Thymus (tissue), 14 donors: ENCODE measurements at places on chromosomes 1 and 21. TPM values are rescaled to one million over a fixed set of nuclear protein-coding genes. Genes with fewer than 3 reads are reported as not detected.

GRCh38 chr1:220347654-220348175, 75.5 kb upstream of the RAB3GAP2 start:
- no peaks in the 10 kb centered on the region for H3K27me3 ChIP-seq
- H3K36me3 ChIP-seq = no peaks in the 10 kb centered on the region
- H3K27ac ChIP-seq = no peak overlapping the region
- DNase-seq = no peak
- no peaks in the 10 kb centered on the region for H3K4me1 ChIP-seq
- no peak overlapping the region for H3K4me3 ChIP-seq

- DNase-seq = no peak
- no peak overlapping the region for H3K4me3 ChIP-seq
- H3K4me1 ChIP-seq = no peaks in the 10 kb centered on the region
- H3K36me3 ChIP-seq = no peaks in the 10 kb centered on the region
- no peak overlapping the region for H3K27ac ChIP-seq
Observed at GRCh38 chr1:70966018-70966638, 81.5 kb downstream of the PTGER3 start.

DNA sequence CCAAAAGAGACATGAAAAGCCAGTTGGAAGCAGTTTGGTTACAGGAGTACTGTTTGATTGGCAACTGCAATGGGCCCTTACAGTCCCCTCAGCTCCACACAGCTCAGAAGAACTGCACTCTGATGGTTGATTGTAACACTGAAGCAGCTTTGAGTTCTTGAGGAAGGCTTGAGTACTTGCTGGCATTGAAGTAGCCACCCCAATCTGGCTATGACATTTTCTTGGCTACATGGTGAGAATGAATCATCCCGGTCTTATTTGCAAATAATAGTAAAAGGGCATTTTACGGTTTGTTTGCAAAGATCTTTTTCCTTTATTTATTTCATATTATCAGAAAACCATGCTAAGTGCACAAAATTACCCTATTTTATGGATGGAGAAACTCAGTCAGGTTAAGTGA, 159.7 kb upstream of the BEND5 start:
- H3K27me3 ChIP-seq = no peaks in the 10 kb centered on the region
- no peaks in the 10 kb centered on the region for H3K4me1 ChIP-seq
- no peaks in the 10 kb centered on the region for H3K36me3 ChIP-seq
- no peak overlapping the region for H3K27ac ChIP-seq
- no peak overlapping the region for H3K4me3 ChIP-seq
- no peak for DNase-seq

- no peak overlapping the region for H3K27ac ChIP-seq
- H3K4me3 ChIP-seq = no peak overlapping the region
- peaks cover 14% of the 10 kb centered on the region for H3K4me1 ChIP-seq
- no peaks in the 10 kb centered on the region for H3K27me3 ChIP-seq
- H3K36me3 ChIP-seq = peaks cover 38% of the 10 kb centered on the region
Observed at GRCh38 chr1:41020109-41020576, 1.4 kb downstream of the SLFNL1 start.

DNA sequence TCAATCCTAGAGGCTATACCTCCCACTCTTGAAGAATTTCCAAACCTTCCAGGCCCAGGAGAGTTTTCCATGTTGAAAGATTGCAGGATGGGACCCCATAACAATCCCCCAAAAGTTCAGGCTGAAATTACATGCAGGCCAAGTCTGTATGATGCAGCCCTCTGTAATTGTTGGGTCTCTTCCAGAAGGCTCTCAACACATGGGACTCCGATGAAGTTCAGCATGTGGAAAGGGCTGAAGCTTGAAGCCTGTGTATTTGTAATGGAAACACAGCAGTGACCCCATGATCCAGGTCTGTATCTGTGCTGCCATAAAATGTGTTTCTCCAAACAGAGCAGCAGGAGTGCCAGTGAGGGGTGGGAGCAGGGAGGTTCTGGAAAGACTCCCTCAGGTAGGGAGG, 202.5 kb upstream of the LYPLAL1 start:
- no peaks in the 10 kb centered on the region for H3K4me1 ChIP-seq
- DNase-seq = no peak
- H3K4me3 ChIP-seq = no peak overlapping the region
- no peaks in the 10 kb centered on the region for H3K27me3 ChIP-seq

DNA sequence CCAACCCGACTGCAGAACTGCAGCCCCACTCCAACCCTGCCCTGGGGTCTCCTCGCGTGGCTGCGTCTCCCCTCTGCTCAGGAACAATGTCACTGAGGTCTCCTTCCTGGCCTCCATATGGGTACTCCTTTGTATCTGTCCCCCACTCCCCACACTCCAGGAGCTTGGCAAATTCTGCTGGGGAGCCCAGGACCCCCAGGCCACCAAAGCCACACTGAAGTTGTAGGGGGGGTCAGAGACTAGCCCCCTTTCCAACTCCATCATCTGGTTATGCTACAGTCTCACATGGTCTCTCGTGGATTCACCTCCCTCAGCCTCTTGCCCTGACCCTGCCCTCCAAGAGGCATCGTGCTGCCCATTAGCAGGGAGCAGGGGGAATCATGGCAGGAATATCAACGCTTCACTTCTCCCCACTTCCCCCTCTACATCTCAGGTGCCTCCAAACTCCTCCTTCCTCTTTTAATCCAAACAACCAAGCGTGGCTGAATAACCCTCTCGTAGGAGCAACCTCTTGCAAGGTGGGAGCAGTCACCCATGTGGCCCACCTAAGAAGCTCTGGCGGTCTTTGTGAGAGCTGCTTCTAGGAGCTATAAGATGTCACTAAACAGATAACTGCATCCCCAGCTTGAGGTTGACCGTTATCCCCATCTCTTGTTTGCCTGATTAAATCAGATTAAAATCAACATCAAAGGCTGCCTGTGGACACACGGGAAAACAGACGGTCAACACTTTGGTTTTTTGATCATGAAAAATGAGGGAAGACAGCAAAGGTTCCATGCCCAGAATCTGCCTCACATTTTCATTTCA, 86.4 kb downstream of the MIS18A start:
- no peak overlapping the region for H3K27ac ChIP-seq
- DNase-seq = no peak

DNA sequence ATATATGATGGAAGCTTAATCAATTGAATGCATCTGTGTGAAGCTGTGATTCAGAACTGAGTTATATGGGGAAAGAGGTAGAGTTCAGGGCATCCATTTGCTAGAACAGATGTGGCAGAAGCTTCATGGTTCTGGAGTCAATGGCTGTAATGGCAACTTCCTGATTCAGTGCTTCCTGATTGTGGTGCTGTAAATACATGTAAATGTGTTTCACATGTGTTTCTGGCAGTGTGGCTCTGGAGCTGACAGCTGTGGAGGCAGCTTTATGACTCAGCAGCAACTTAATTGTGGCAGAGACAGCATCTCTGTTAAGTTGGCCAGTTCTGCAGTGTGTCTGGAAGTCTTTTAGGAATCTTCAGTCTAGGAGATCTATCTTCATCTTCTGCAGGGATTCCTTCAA, 226.6 kb upstream of the ZRANB2 start:
- no peak overlapping the region for H3K27ac ChIP-seq
- H3K27me3 ChIP-seq = no peaks in the 10 kb centered on the region
- no peaks in the 10 kb centered on the region for H3K36me3 ChIP-seq
- DNase-seq = no peak

- peaks cover 25% of the 10 kb centered on the region for H3K4me1 ChIP-seq
- no peak overlapping the region for H3K4me3 ChIP-seq
- no peaks in the 10 kb centered on the region for H3K27me3 ChIP-seq
Observed at GRCh38 chr21:42493109-42494060, 2.6 kb downstream of the RSPH1 start.

DNA sequence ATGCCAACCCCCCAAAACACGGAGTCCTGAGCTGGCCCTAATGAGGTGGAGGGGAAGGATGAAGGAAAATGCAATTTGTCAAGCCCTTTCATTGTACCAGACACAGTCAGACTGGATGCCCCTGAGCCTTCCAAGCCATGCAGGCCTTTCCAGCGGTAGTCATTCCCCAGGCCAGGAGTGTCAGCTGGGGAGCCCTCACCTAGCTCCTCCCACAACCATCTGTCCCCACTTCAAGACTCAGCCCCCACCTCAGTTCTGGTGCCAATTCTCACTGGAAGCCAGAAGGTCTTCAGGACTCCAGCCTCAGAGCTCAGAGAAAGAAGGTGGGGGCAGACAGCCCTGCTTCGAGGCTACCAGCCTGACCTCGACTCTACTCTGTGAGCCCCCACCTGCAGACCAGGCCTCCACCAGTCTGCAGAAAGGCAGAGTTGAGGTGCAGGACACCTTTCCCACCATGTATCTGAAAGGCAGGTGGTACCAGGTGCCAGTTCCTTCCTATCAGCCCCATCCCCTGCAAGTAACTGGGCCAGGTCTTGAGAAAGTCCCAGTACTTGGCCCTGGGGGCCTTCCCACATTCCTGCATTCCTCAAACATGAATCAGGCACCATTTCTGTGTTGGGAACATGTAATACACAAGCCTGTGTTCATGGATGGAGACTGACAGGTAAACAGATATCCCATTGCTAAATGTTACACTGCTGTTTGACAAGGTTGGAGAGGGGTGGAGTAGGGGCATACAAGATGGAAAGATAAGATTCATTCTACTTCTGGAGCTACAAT, 180.6 kb upstream of the EDN2 start:
- peak overlapping the region; percentile 46 for H3K27ac ChIP-seq
- no peak overlapping the region for H3K4me3 ChIP-seq
- no peak for DNase-seq
- peaks cover under 1% of the 10 kb centered on the region for H3K36me3 ChIP-seq

DNA sequence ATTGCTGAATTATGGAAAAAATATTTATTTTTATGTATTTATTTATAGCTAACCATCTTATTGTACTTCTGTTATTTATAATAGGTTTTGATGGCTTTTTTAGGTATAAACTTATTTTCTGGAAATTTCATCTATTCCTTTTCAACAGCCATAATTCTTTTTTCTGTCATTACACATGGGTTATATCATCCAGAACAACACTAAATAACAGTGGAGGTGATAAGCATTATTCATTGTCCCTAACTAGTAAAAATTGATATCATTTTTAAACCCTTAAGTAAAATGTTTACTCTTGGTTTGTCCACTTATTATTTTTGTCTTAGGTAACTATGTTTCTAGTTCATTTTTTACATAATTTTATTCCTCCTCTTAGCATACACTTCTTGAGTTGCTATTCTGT, 309.1 kb downstream of the USH2A start:
- H3K36me3 ChIP-seq = no peaks in the 10 kb centered on the region
- H3K4me1 ChIP-seq = no peaks in the 10 kb centered on the region
- H3K27me3 ChIP-seq = no peaks in the 10 kb centered on the region
- no peak overlapping the region for H3K27ac ChIP-seq

DNA sequence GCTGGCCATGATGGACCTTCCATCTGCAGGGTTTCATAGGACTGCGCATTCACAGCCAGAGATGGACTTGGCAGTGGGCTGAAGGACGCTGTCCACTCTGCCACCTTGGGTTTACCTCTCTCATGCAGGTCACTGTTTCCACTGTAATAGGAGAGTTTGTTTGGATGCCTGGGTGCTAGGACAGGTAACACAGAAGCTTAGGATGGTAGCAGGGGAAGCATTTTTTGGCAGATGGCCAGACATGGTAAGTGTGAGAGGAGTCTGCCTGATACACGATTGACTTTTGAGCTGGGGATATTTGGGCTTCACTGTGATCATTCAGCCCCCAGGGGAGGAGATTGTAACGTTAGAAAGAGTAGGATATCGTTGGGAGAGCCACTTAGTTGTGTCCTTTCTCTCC, 11.8 kb downstream of the PSEN2 start:
- H3K27ac ChIP-seq = peak overlapping the region; percentile 82
- H3K27me3 ChIP-seq = no peaks in the 10 kb centered on the region
- no peak for DNase-seq
- no peaks in the 10 kb centered on the region for H3K36me3 ChIP-seq
- H3K4me3 ChIP-seq = no peak overlapping the region

TTLL7 gene
- 0.94 TPM for total RNA-seq

ACTN2 gene
- 0.38 TPM for total RNA-seq

LCE1A gene
- not detected for total RNA-seq
